Stimulated activated CD4-positive, alpha-beta T cell treated with anti-CD3 and anti-CD28 coated beads, Interleukin-4, amount 100 ng/mL, for 4 hours (primary cell): ENCODE measurements at places on chromosomes 5 and 9.

DNA sequence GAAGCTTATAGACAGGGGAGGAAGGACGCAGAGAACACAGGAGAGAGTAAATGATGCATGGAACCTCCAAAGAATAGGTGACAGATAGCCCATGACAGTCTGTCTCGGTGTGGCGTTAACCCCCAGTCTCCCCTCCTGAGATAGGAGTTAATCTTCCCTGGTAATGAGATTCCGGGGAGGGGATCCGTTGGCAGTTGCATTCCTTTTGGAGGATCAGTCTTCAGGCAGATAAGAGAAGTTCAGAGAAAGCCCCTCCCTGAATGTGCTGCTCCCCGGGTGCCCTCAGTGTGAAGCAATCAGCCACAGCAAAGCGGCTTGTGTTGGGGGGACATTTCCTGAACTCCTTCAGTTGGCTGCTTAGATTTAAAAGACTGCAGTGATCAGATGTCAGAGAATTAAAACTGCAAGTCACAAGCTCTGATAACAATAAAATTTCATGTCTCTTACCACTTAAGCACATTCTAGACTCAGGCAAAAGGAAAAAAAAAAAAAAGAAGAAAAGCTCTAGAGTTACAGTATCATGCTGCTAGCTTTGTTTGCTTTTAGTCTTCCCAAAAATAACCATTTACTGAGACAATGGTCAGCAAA is 121.1 kb downstream of the EGFLAM start:
- DNase-seq: no peak

GRCh38 chr5:173888473-173889131 is 453 bp downstream of the CPEB4 start:
- DNase-seq: no peak

DNA sequence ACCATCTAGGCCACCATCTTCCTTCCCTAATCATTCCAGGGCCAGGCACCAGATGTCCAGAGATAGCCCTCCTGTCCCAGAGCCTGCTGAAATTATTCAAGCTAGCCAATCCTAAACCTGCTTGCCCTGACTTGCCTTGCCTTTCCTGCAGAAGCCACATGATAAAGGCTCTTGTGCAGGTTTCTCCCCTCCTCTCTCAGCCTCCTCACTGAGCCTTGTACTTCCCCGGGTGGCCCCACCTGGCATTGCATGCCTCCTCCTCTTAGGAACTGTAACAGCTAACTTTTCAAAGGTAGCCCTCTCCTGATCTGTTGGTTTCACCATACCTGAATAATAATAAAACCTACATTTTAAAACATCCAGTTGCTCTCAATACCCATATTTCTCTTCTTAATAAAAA is 42.6 kb downstream of the DIRAS2 start:
- no peak for DNase-seq

DNA sequence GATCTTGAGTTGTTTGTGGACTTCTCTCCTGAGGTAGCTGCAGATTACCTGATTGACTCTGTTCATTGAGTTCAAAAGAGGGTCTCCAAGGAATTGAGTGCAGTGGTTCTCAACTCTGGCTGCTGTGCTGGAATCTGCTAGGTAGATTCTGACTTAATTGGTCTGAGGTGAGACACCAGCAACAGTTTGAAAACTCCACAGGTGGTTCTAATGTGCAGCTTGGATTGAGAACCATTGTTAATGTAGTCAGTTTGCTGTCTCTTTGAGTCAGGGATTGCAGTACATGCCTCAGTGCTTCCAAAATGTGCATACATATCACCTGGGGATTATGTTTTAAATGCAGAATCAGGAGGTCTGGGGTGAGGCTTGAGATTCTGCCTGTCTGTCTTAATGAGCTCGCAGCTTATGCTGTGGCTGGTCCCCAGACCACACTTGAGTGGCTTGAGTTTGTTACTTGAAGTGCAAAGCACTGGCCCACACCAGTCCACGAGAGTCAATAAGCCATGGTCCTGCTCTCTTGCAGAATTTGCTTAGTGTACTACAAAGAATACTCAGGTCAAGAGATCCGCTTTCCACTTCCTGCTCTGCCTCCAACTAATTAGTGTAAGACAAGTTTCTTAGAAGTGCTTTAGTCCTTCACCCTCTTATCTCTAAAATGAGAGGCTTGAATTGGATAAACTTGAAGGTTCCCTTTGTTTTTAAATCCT is 82.3 kb downstream of the ATG10 start:
- no peak for DNase-seq

GRCh38 chr5:113293068-113293974 is 141.5 kb downstream of the TSSK1B start:
- DNase-seq: no peak

- DNase-seq: no peak
Measured at GRCh38 chr5:78506261-78507024, 142.1 kb downstream of the LHFPL2 start.

- DNase-seq: peak; percentile 23
Measured at GRCh38 chr9:113349445-113350094, at the start of gene BSPRY. TSS of gene BSPRY (plus strand) at chr9:113349541. CDS start at chr9:113349580, 39 bp downstream.
